Mesendoderm (in vitro differentiated cells): ENCODE measurements at places on chromosomes 5 and 9.

DNA sequence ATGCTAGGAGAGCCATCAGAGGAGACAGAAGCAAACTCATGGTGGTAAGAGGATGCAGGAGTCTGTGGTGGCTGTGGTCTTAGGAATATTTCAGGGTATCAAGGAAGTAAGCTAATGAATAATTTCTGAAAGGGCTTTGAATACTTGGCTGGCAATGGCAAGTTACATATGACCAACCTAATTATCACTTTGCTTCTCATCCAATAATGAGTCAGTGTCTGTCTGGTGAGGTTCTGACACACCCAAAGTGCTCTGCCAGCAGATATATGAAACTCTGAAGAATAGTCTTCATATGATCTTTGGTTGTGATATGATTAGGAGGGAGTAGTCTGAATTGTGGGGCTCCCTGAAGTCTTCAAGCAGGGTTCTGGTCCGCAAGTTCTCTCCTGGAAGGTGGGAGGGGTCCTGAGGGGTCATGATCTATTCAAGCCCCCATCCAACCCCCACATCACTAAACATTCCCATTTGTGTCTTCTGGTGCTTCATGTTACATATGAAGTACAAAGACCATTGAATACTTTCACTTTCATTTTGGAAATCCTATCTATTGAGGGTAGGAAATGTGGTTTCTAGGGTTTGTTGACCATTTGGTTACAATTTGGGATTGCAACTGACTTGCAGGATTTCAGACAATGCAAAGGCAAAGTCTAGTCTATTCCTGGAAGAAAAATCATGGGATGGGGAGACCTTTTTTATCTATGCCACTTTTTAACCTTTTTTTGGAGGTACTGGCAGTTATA, 199.9 kb upstream of the CDKN2B start:
- no peak for DNase-seq

GRCh38 chr9:99433555-99433954, 211.5 kb downstream of the SEC61B start:
- DNase-seq, result peak; percentile 88

DNA sequence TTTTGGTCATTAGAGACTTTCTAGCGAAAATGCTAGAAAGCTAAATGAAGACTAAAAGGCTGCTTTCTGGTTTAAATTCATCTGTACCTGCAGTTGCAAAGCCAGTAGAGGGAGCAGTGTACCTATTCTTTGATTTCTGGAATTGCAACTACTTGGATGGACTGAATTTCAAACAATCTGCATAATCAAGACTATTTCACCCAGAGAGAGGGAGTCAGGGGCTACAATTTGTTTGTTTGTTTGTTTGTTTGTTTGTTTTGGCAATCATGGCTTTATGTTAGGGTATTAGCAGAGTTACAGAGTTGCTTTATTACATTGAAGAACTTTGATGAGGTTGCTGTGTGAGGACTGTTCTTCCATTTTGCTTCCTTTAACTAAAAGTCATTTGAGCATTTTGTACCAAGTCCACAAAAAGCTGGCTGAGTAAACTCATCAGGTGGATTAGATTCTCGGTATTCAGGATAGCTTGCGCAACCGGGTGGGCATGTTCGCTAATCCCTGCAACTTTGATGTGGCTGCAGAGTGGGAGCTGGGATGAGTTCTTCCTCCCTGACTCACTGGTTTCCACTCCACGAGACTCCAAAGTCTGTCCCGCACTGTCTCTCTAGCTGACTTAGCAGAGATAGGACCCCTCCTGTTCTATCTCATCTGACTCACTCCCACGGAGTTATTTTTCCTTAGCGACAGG, 80.0 kb upstream of the TUT7 start:
- DNase-seq, result peak; percentile 69

DNA sequence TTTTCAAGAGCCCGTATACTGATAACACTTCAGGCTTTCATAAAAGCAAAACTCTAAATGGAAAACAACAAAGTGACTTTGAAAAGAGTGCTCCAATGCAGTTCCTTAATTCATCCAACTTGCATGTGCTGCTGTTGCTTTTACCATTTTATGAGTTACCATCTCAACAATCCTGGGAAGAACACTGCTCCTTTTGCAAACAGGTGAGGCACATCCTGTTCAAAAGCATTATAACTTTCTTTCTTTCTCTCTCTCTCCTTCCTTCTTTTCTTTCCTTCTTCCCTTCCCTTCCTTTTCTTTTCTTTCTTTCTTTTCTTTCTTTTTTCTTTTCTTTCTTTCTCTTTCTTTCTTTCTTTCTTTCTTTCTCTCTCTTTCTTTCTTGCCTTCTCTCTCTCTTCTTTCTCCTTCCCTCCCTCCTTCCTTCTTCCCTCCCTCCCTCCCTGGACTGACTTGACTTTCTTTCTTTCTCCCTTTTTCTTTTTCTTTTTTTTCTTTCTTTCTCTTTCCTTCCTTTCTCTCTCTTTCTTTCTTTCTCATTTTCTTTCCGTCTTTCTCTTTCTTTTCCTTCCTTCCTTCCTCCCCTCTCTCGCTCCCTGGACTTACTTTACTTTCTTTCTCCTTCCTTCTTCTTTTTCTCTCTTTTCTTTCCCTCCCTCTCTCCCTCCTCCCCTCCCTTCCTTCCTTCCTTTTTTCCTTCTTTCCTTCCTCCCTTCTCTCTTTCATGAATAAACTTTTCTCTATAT, 11.2 kb upstream of the PARP8 start:
- DNase-seq, result no peak

- DNase-seq, result no peak
These were observed 56.1 kb downstream of the DOCK8 start for GRCh38 chr9:270657-271237.

DNA sequence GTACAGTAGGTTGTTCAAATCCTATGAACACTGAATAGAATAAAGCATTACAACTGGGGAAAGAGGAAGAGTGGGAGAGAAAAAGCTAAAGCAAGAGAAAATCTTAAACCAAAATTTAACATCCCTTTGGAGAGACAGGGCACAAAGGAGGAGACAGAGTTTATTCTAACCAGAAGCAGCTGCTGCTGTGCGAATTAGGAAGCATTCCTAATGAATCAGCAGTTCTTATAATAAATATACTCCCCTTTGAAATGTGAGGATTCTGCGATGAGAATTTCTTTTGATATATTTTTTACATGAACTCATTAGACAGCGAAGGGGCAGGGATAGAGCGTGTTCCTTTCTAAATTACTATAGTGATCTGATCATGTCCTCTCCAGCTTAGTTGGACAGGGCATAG, 233.4 kb downstream of the DENND1A start:
- DNase-seq, result no peak

DNA sequence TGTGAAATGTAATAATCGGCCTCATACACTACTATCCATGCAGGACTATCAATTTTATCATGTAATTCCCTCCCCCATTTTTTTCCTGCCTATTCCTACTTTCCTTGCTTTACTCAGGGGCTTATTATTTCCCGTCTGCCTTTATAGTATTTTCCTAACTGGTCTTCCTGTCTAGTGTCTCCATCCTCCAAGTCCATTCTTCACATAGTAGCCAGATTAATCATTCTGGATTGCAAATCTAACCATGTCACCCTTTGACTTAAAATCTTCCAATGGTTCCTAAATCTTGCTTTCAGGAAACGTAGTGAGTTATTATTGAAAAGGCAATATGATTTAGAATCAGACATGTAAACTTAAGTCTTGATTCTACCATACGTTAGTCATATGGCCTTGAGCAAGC, 307.4 kb upstream of the HAPLN1 start:
- DNase-seq, result no peak

- no peak for DNase-seq
These were observed 133.4 kb downstream of the FER start for GRCh38 chr5:108881133-108881532.
